ENCODE measurements at places on chromosomes 7 and 10.

GRCh38 chr10:13347500-13348156 lies 465 bp downstream of the SEPHS1 start:
- DNase-seq: peak; percentile 78

GRCh38 chr7:81267508-81267907 lies 348.7 kb upstream of the SEMA3C start:
- no peak for DNase-seq

GRCh38 chr7:127770885-127771284 lies 118.9 kb downstream of the SND1 start:
- no peak for DNase-seq

DNA sequence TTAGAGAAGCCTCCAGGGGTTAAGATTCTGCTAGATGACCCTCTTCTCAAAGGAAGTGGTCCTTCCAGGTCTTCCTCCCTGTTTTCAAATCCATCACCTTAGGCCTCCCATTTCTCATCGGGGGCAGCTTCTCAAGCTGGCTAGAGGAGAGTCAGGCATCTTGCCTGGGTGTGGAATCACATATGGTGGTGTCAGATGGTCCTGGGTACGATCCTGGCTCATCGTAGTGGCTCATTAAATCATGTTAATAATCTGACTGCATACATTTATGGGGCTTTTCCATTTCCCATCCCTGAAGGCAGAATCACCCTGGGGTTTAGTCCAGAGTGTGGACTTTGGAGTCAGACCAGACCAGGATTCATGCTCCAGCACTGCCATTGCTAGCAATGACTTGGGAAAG lies 132.6 kb downstream of the RPS24 start:
- DNase-seq: no peak

DNA sequence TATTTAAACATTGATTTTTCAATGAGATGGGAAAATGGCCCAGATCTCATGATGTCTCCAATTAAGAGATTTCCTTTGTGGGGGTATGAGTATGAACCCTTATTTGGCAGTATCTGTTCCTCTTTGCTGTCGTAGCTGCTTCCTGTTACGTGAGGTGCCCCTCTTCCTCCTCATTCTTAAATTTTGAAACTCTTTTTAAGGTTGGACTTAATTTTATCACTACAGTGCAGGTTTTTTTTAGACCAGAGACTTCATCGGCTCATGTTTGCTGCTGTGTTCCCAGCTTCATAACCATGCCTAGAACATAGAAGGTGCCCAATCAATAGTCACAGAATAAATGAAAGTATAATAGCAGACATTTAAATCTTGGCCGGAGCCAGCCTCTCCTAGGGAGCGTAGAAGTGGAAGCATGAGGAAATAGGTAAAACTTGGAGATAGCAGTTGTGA lies 2.4 kb downstream of the MIOS start:
- no peak for DNase-seq

Measured in hematopoietic multipotent progenitor cell treated with erythropoietin and hydrocortisone succinate and interleukin-3 and kit ligand, for 15 days (in vitro differentiated cells).